ENCODE measurements at places on chromosomes 7 and 10.

DNA sequence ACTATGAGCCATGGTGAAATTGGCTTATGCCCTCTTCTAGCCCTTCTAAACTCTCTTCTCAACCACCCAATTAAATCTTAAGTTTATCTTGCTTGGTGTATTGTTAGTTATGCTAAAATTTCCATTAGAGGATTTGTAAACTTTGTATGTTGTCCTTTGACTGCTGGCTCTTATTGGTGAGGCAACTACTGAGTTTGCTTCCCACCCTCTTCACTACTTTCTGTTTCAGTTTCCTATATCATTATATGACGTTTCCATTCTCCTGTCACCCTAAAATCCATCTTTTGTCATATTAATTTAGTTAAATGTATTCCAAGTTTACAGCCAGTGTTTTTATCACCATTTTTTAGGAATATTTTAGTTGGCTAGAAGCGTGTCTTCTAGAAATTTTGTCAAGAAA, 80.9 kb upstream of the VWC2 start:
- DNase-seq = no peak

- no peak for DNase-seq
Observed at GRCh38 chr10:30435073-30435422, 1.1 kb downstream of the MAP3K8 start.

GRCh38 chr10:74063256-74063655, 65.3 kb downstream of the VCL start:
- DNase-seq = no peak

DNA sequence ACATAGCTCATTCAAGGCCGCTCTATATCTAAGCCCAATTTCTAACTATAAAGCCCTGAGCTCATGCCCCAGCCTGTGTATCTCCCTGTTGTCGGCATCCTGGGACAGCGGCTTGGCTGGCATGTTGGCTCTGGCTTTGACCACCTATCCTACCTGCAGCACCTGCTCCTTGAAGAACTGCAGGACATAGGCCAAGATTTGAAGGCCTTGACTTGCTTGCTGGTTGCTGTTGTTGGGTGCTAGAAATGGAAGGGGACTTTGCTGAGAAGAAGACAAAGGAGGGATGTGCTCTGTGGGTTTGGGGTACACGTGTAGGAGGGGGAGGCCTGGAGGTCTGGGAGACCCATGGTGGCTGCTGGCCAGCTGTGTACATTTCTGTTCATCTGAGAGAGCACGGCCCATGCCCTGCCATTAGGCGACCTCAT, 11.1 kb downstream of the PNLIPRP2 start:
- no peak for DNase-seq

- DNase-seq = no peak
Observed at GRCh38 chr10:93962973-93963372, 30.8 kb upstream of the PLCE1 start.

GRCh38 chr10:61742812-61743211, 80.1 kb downstream of the CABCOCO1 start:
- DNase-seq = no peak

DNA sequence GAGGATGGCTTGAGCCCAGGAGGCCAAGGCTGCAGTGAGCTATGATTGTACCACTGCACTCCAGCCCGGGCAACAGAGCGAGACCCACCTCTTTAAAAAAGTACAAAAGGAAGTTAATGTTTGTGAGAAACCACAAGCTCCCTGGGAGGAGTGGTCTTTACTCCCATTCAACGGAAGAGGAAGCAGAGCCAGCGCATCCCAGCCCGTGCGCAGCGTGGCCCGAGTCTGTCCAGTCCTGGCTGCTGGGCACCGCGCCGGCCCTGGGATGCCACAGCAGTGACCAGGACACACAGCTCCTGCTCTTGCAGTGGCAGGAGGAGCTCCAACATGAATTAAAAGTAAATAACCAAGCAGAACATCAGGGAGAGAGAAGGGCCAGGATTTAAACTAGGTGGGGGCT, 68.4 kb downstream of the ELFN1 start:
- no peak for DNase-seq

- DNase-seq = no peak
Observed at GRCh38 chr7:19305698-19306097, 160.5 kb upstream of the FERD3L start.

DNA sequence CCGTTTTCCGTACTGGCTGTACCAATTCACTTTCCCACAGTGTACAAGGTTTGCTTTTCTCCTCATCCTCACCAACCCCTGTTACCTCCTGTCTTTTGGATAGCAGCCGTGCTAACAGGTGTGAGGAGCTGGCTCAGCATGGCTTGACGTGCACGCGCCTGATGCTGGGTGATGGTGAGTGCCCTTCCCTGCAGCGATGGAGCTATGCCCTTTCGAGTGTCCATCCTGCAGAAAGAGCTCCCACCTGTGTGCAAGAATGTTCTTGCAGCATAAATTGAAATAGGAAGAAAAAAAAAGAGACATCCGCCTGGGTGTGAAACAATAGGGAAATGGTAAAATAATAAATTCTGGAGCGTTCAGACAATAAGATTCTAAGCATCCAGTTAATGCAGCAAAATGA, 9.5 kb upstream of the UBE3C start:
- DNase-seq = no peak

Data from retina (tissue), 1 donor.